ENCODE measurements at places on chromosomes 2 and 18. TPM values are rescaled to one million over a fixed set of nuclear protein-coding genes. Genes with fewer than 3 reads are reported as not detected.

ASPRV1 gene
- 0.73 TPM for total RNA-seq

CAPN14 gene
- 0.51 TPM for total RNA-seq

TNFRSF11A gene
- 6.9 TPM for total RNA-seq

RFTN2 gene
- total RNA-seq, result not detected

ZNF892 gene
- total RNA-seq, result 3.8 TPM

REG1B gene
- not detected for total RNA-seq

PDCD1 gene
- 33.2 TPM for total RNA-seq

KRCC1 gene
- total RNA-seq, result 12.9 TPM

IL18R1 gene
- total RNA-seq, result 22.4 TPM

IHH gene
- total RNA-seq, result 0.12 TPM

C18orf54 gene
- 9.9 TPM for total RNA-seq

C2orf80 gene
- total RNA-seq, result not detected

IL18RAP gene
- 6.8 TPM for total RNA-seq

TPO gene
- not detected for total RNA-seq

CCBE1 gene
- not detected for total RNA-seq

ADAM23 gene
- total RNA-seq, result 1.1 TPM

TDRD15 gene
- not detected for total RNA-seq

MC5R gene
- not detected for total RNA-seq

SCN2A gene
- total RNA-seq, result 0.07 TPM

SLC30A3 gene
- 0.86 TPM for total RNA-seq

PLCD4 gene
- total RNA-seq, result 0.18 TPM

TEX44 gene
- total RNA-seq, result not detected

FSIP2 gene
- 0.05 TPM for total RNA-seq

REG1A gene
- not detected for total RNA-seq

CD8A gene
- 1.1 TPM for total RNA-seq

TRIB2 gene
- total RNA-seq, result 2.7 TPM

COL4A4 gene
- not detected for total RNA-seq

CD207 gene
- total RNA-seq, result not detected

STEAP3 gene
- 0.16 TPM for total RNA-seq

CLEC4F gene
- not detected for total RNA-seq

MAL gene
- total RNA-seq, result 35.4 TPM

PRSS56 gene
- total RNA-seq, result not detected

GALNT14 gene
- 0.48 TPM for total RNA-seq

ABCG8 gene
- total RNA-seq, result not detected
